ENCODE measurements at places on chromosomes 6 and 20.

- no peak for DNase-seq
These were observed 181.1 kb downstream of the RPS12 start for GRCh38 chr6:132995432-132995831.

- DNase-seq = no peak
These were observed 77.4 kb upstream of the F13A1 start for GRCh38 chr6:6397842-6398241.

DNA sequence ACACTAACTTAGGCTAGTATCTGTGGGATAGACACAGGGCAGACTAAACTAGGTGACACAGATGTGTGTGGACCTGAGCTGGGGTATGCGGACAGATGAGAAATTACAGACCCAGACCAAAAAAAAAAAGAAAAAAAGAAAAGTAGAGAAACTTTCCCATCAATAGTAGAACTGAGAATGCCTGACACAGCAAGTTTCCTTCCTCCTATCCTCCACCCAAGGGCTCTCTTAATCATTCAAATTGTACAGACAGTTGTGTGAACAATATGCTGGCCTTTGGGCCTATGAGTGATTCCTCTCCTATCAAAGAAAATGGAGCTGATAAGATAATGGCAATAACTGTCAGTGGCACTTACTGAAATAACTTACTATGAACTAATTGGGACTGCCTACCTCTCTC is 226.7 kb upstream of the PRDM1 start:
- DNase-seq = no peak

GRCh38 chr6:3795836-3796718 is 44.6 kb upstream of the PXDC1 start:
- peak; percentile 23 for DNase-seq

- DNase-seq = no peak
These were observed 82.3 kb downstream of the DNAH8 start for GRCh38 chr6:38797391-38797790.

DNA sequence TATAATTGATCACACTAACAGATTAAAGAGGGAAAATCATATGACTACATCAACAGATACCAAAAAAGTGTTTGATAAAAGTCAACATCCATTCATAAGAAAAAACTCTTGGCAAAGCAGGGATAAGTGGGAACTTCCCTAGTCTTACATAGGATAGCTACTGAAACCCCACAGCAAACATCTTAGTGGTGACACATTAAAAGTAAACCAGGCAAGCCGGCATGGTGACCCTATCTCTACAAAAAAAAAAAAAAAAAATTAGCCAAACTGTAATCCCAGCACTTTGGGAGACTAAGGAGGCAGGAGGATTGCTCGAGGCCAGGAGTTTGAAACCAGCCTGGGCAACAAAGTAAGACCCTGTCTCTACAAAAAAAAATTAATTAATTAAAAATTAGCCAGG is 13.8 kb upstream of the CCND3 start:
- no peak for DNase-seq

DNA sequence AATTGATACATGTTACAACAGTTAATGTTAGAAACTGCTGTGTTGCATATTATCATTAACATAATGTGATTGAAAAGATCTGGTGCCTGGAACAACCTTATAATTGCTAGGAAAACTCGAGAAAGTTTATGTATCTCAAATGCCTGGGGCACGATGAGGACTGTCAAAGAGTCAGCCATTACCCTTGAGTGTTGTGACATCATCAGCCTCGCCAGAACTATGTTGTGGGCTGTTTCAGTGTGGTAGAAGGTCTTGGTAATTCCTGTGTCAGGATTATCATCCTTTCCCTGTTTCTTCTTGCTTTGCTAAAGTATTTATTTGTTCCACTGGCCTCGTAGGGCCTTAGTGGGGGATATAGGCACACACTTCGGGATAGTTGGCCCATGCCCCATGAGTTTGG is 185.1 kb downstream of the DTNBP1 start:
- no peak for DNase-seq

DNA sequence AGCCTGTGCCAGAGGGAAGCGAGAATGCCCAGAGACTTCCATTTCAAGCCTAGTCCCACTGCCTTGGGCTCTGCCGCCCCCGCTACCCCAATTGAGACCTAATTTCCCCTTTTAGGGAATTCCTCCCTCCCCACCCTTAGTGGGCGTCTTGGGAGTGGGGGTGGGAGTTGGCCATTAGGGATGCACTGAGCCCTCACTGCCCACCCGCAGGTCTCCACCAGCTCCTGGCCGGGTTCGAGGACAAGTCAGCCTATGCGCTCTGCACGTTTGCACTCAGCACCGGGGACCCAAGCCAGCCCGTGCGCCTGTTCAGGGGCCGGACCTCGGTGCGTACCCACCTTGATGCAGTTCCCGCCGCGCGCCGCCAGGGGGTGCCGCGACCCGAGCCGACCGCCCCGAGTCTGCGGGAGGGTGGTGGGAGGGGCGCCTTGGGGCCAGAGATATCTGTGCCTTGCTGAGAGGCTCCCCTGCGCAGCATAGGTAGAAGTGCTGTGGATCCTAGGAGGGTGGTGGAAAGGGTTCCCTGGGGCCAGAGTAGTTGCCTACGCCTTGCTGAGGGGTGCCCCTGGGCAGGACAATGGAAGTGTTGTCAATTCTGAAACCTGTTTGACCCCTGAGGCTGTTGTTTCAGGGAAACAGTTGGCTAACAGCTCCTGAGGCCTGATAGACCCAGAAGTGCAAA is 9.2 kb downstream of the ITPA start:
- DNase-seq = peak; percentile 64

DNA sequence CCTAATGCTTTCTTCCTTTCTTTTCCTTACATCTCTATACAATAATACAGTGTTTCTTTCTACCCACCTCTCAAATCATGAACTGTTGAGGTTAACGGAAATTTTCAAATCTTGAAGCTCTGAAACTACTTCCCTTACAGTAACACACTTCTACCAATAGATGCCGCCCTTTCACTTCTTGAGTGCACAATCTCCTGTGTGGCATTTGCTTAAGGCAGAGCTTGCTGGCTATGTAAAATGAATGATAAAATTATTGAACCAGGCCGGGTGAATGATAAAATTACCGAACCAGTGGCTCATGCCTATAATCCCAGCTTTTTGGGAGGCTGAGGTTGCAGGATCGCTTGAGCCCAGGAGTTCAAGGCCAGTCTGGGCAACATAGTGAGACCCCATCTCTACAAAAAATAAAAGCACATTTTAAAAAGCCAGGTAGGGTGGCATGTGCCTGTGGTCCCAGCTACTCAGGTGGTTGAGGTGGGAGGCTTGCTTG is 56.8 kb downstream of the KCNS1 start:
- DNase-seq = peak; percentile 62

GRCh38 chr20:62387219-62387913 is 463 bp downstream of the RPS21 start:
- DNase-seq = no peak

DNA sequence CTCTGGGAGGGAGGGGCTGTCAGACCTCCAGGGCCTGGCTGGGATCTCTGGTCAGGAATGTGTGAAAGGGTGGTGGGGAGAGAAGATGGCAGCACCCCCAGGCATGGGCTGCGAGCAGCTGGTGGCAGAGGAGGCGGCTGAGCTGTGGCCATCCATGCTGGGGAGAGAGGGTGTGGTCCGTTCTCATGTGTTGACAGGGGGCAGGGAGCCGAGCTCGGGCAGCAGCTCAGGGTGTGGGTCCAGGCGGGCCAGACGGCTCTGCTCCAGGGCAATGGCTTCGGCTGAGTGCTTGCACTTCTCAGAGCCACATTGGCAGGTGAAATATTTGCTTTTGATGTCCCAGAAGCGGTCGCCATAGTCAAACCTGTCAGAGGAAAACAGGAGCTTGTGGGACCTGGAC is 1.1 kb upstream of the SLC44A4 start:
- no peak for DNase-seq

DNA sequence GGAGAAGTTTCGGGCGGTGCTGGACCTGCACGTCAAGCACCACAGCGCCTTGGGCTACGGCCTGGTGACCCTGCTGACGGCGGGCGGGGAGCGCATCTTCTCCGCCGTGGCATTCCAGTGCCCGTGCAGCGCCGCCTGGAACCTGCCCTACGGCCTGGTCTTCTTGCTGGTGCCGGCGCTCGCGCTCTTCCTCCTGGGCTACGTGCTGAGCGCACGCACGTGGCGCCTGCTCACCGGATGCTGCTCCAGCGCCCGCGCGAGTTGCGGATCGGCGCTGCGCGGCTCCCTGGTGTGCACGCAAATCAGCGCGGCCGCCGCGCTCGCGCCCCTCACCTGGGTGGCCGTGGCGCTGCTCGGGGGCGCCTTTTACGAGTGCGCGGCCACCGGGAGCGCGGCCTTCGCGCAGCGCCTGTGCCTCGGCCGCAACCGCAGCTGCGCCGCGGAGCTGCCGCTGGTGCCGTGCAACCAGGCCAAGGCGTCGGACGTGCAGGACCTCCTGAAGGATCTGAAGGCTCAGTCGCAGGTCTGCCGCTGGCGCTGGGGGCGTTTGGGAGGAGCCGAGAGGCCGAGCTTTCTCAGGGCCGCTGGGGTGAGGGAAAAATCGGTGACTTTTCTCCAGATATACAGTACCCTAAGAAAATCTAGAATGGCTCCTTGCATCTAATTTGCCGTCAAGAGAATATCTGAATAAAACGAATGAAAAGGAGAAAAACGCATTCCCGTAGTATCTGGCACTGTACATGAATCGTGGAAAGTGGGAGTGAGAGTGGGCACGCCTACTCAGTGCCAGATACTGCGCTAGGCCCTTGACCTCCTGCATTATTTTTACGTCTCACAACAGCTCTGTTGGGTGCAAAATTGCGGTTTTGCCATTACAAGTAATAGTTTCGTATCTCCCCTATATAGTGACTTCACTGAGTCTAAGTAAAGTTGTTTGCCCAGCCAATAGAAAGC is 1.0 kb downstream of the CALHM6 start:
- DNase-seq = peak; percentile 30

- no peak for DNase-seq
These were observed 580 bp downstream of the NXT1 start for GRCh38 chr20:23350904-23351838.

DNA sequence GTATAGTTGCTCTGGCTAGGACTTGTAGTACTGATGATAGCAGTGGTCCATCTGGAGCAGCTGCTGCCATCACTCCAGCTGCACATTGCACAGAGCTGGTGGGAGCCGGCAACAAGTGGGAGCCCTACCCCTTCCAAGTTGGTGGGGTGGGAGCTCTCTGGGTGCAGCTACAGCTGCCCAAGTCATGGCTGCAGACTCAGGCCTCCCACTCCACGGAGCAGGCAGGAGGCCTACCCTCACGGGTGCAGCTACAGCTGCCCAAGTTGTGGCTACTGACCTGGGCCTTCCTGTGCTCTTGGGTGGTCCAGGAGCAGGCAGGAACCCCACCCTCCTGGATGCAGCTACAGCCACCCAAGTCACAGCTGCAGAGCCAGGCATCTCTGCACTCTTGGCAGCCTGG is 32.1 kb upstream of the ASIP start:
- DNase-seq = no peak

GRCh38 chr6:25578538-25578937 is 73.5 kb upstream of the SCGN start:
- DNase-seq = no peak

- no peak for DNase-seq
These were observed at the start of gene TRDN for GRCh38 chr6:123636782-123637181. Gene TRDN, minus strand, starts transcription at chr6:123636950. Its CDS starts 175 bp downstream, at chr6:123636775.

DNA sequence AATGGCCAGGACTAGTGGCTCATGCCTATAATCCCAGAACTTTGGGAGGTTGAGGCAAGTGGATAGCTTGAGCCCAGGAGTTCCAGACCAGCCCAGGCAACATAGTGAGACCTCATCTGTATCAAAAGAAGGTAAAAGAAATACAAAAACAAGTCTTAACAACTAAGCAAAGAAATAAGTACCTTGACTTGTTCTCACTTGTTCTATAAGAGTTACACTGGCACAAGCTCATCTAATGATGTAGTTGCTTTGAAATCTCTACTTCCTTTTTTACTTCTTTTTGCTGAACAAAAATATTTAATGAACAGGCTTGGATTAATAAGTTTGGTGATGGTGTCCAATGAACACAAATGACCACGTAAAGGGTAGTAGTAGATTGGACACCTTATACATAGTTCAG is 72.2 kb downstream of the SGK1 start:
- no peak for DNase-seq

DNA sequence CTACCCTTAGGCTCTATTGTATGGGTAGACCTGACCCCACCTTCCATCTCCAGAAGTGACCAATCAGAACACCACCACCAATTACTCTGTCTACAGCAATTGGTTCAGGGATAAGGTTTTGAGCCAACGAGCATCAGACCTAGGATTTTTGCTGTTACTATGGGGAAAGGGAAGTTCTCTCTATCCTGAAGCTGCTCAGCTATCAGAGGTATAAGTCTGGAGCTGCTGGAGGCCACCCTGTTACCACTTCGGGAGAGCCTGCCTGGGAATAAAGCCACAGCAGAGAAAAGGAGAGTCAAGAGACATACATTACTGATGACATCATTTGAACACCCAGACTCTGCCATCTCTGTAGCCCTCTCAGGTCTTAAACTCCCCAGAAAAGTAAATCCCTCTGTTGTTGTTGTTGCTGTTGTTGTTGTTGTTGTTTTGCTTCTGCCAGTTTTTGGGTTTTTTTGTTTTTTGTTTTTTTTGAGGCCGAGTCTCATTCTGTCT is 94.5 kb downstream of the PREX1 start:
- no peak for DNase-seq

DNA sequence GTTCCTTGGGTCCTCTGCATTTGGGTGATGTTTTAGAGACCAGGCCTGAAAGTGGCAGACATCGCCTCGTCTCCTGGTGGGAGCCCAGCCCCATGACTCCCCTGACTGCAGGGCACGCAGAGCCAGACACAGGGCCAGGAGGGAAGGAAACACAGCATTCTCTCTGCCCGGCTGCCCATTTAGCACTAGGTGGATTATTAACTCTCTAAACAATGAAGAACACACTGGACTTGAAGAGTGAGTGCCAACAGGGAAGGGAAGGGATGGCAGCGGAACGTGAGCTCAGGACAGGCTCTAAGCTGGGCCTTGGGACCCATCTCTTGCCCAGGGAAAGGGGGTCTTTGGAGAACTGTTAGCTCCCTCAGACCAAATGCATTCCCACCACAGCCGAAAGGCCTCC is 80.4 kb downstream of the TBXT start:
- no peak for DNase-seq

GRCh38 chr6:4606821-4607704 is 169.1 kb upstream of the CDYL start:
- DNase-seq = peak; percentile 37

DNA sequence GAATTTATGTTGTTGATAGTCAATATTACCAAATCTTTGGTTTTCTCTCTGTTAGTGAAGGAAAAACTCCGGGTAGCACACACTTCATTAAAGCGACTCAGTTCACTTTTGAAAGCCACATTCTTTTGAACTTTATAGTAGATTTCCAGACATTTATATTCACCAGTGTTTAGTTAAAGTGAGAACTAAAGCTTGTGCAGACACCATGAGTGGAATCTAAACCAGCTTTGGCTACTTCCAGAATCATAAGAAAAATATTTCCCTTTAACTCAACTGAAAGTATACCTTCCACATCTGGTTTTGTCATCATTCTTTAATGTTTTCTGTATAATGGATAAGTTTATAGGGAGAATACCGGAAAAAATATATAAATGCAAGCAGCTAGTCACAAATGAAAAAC is 92.1 kb upstream of the COL21A1 start:
- no peak for DNase-seq

Measured in substantia nigra (tissue), 51 donors.